ENCODE measurements at places on chromosomes 16 and 17. TPM values are rescaled to one million over a fixed set of nuclear protein-coding genes. Genes with fewer than 3 reads are reported as not detected.

Gene CES4A
- total RNA-seq = 1.9 TPM

Gene RAB37
- 1.4 TPM for total RNA-seq

Gene TP53TG3
- 0.60 TPM for total RNA-seq

Gene ARL5C
- not detected for total RNA-seq

Gene PRR29
- total RNA-seq = 0.71 TPM

Gene NUPR1
- 14.3 TPM for total RNA-seq

Gene HOXB6
- total RNA-seq = 6.2 TPM

Gene ATAD5
- 3.8 TPM for total RNA-seq

Gene CEMP1
- total RNA-seq = 0.08 TPM

Gene SNAI3
- total RNA-seq = 0.19 TPM

Gene KIFC3
- 144 TPM for total RNA-seq

Gene CSNK2A2
- total RNA-seq = 50.2 TPM

Gene INCA1
- 1.3 TPM for total RNA-seq

Gene WNK4
- 1.3 TPM for total RNA-seq

Gene SLC35G6
- total RNA-seq = not detected

Gene CDH8
- 0.60 TPM for total RNA-seq

Gene KRTAP4-9
- total RNA-seq = not detected

Gene ITPRIPL2
- total RNA-seq = 11.6 TPM

Gene SLFN11
- total RNA-seq = 6.7 TPM

Gene UNC13D
- total RNA-seq = 4.7 TPM

Gene TERB1
- not detected for total RNA-seq

Gene KRTAP3-2
- 0.36 TPM for total RNA-seq
